ENCODE measurements at places on chromosomes 16 and 17. TPM values are rescaled to one million over a fixed set of nuclear protein-coding genes. Genes with fewer than 3 reads are reported as not detected.
A peak's percentile ranks its signal among the peaks of the same experiment; 100 is the strongest.

GRCh38 chr17:54795046-54795445 lies 105.6 kb upstream of the TOM1L1 start:
- DNase-seq: no peak

- peak; percentile 29 for DNase-seq
Observed at GRCh38 chr17:48612854-48613691, 2.0 kb downstream of the HOXB8 start.

DNA sequence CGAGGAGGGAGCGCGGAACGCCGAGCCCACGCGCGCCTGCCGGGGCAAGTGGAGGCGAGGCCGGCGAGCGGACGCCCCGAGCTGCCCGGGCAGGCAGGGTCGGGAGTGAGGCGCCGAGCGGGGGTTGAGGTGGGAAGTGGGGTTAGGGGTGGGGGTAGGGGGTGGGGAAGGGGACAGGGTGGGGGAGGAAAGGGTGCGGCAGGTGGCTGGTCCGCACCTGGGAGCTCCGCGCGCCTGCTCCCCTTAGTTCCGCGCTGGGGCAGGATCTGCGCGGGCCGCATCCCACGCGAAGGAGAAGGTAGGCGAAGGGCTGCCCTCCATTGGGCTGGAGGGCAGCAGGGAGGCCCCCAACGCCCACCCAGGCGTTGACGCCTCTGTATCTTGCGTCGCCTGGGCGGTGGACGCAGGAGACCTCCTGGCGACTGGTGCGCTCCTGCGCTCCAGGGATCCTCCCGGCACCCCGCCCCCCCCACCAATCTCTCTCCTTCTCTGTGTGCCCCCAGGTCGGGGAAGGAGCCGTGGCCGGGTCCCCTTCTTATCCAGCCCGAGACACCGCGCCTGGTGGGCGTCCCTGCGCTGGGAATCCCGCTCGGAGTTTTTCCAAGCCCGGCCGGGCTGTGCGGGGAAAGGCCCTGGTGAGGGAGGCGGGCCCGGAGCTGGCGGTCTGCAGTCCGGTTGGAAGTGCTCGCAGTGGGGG lies 51.3 kb upstream of the AMZ2 start:
- DNase-seq: no peak

GRCh38 chr16:1874854-1875253 lies 2.9 kb upstream of the MEIOB start:
- no peak for DNase-seq

DNA sequence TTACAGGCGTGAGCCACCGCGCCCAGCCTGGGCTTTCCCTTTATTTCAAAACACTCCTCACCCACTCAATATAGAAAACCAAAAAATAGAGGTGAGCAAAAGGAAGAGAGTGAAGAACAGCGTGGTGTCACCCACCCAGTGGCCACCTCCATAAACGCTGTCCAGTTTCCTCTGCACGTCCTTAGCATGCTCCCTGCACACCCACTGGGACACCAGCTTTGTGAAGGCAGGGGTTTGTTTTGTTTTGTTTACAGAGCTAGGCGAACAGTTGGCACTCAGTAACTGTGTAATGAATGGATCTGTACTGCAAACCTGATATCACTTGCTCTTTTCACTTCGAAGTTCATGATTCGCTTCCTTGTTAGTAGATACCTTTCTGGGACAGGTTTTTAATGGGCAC lies 73.0 kb downstream of the PRKCB start:
- no peak for DNase-seq

GRCh38 chr16:7182510-7183109 lies 150.0 kb upstream of the RBFOX1 start:
- no peak for DNase-seq

GRCh38 chr17:19768046-19768782 lies 20.1 kb upstream of the ALDH3A1 start:
- no peak for DNase-seq

DNA sequence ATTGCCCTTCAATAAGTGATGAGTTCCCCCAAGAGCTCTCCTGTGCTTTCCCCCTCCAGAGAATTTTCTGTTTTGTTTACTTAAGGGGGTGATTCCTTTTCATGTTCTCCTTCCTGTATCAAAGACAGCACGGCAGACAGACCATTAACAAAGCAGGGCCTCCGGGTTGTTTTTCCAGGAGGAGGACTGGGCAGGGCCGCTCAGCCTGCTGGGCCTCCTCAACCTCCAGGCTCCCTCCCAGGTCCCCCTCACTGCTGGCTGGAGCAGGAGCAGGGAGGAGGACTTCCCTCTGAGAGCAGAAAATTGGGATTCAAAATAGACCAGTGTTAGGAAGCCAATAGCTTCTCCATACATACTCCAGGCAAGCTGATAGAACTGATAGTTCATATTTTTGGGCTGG lies 20.4 kb downstream of the SDK2 start:
- DNase-seq: no peak

DNA sequence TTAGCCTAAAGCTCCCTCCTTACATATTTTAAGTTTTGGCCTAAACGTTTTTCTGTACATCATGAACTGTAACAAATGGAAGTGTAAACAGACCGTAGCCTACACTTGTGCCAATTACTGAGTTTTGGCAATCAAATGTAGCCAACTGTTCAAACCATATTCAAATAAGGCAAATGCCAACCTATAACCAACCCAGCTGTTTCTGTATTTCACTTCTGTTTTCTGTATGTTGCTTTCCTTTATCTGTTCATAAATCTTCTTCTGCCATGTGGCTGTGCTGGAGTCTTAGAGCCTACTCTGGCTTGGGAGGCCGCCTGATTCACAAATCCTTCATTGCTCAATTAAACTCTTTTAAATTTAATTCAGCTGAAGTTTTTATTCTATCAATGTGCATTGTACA lies 6.9 kb upstream of the C16orf78 start:
- no peak for DNase-seq

MED13 gene
- polyA plus RNA-seq: 9.8 TPM

MMP28 gene
- polyA plus RNA-seq: 8.9 TPM

SEPTIN1 gene
- 4.8 TPM for polyA plus RNA-seq

MMP25 gene
- 0.34 TPM for polyA plus RNA-seq
